B cell (primary cell): ENCODE measurements at places on chromosomes 7 and 10. TPM values are rescaled to one million over a fixed set of nuclear protein-coding genes. Genes with fewer than 3 reads are reported as not detected.

GRCh38 chr10:99782447-99783286 lies at the start of gene ABCC2:
Gene ABCC2 (plus strand): TSS chr10:99782640. CDS start chr10:99782845, 205 bp downstream.
- no peak for DNase-seq

GRCh38 chr10:77981281-77981680 lies 48.0 kb downstream of the POLR3A start:
- DNase-seq: no peak

- DNase-seq: no peak
Measured at GRCh38 chr10:89867964-89868363, 166.6 kb downstream of the KIF20B start.

GRCh38 chr10:59949608-59950007 lies 43.3 kb upstream of the CCDC6 start:
- DNase-seq: no peak

DNA sequence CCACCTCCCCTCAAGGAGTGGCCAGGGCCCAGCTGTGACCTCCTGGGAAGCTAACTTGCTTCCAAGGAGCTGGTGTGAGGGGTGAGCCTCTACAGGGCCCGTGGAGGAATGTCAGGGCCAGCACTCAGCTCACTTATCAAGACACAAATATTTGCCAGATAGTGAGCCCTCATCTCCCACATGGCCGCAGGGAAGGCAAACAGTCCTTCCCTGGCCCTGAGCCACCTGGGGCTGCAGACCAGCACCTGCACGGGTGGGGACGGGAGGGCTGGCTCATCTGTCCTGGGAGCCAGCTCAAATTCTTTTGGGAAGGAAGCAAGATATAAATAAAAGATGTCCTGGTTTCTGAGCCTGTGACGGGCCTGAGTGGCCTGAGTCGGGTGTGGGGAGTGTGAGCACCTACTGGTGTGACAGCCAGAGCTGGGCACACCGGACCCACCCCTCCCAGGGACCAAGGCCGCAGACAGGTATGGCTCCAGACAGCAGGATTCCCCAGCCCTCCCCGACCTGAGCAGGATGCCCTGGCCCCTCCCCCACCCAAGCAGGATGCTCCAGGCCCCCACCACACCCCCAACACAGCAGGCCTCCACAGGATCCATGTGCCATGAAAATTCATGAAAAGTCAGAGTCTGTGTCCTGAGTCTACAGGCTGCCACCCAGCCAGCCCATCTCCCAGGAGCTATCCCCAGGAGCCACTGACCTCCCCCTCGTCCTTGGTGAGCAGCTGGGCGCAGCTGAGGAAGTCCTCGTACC lies 148.0 kb downstream of the MAPK8 start:
- DNase-seq: no peak

GRCh38 chr10:34638406-34639054 lies 176.6 kb downstream of the PARD3 start:
- peak; percentile 57 for DNase-seq

- no peak for DNase-seq
Measured at GRCh38 chr10:17209881-17210280, 8.4 kb upstream of the TRDMT1 start.

DNA sequence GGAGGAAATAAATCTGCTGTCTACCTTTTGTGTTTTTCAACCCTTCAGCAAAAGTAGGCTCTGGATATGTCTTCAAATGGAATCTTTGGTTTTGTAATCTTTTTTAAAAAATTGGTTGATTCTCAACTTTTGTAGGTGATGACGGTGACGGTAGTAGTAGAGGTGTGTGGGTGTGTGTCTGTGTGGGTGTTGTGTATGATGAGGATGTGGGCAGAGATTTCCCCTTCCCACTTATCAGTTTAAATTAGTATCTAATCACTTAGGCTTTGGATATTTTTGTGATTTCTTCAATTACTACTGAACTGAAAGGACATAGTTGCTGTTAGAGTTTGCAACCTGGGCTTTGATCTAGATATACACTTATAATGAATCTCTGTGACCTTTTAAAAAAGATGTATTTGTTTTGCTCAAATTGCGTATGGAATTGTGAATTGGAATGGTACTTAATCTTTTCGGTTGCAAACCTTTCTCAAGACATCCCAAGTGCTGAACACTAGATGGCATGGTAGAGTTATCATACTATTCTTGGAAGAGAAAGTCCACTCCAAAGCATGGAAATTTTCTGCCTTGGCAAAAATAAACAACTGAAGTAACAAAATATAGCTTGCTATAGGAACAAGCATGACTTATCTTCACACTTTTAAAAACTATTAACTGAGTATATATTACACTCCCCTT lies 51.9 kb upstream of the A1CF start:
- DNase-seq: no peak

DNA sequence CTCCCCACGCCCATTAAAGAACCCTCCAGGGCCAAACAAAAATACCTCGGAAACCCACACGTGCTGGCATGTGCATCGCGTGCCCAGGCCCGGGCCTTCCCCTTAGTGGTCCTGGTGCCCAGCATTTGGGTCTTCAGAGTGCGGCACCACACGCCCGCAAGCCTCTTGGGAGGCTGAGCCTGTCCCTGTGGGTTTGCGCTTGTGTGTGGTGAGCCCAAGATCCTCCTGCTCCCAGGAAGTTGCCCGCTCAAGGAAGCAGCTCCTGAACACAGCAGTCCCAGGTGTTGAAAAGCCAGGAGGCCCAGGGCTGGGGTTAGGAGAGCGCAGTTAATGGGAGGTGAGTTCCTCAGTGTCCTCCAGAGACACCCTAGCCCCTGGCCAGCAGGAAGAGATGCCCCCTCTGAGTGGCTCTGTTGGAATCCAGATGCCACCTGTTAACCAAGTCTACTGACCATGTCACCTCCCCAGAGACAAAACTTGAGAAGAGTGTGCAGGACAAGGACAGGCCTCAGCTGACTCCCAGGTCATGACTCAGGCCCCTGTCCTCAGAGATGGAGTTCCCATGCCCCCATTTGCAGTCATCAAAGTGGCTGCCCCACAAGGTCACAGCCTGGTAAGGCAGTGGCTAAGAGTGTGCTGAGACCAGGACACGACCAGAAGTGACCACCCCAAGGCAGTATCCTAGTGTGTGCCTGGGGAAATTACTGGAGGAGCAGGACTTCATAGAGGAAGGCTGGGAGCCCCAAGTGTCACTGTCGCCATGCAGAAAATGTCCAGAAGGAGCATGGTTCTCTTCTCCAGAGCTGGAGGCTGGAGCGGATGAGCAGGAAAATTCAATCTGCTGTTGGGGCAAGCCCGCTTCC lies 5.2 kb downstream of the FZD9 start:
- no peak for DNase-seq

DNA sequence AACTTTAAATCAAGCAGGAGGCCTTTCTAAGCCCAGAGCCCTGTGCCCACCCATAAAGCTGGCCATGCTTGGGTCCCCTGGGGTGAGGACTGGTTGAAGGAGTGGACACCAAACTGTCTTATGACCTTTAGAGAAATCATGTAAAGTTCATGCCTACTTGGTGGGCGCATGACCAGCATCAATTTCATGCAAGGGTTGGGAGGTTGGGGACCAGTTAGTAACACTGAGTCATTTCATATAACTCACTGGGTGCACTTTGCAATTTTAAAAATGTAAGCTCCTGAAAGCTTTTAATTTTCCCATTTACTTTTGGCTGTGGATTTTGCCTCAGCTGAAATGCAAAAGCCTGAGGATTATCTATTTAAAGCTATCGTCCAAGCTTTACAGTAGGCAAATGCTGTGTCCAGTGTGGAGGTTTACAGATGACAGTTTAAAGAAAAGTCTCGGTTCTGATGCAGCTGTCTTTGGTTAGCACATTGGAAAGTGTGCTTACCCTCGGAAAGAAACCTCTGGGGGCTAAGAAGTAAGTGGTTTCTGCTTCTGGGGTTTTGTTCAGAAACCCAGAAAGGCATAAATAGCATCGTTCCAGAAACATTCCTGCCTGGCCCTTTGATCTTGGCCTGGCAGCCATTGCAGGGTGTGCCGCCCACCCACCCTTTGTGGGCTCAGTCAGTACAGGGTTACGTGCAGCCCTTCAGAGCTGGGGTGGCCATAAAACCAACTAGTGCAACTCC lies 48.8 kb upstream of the CHST15 start:
- DNase-seq: no peak

- DNase-seq: no peak
Measured at GRCh38 chr10:68727146-68727545, 6.1 kb downstream of the CCAR1 start.

- DNase-seq: no peak
Measured at GRCh38 chr10:78783753-78784152, 285.0 kb upstream of the ZMIZ1 start.

DNA sequence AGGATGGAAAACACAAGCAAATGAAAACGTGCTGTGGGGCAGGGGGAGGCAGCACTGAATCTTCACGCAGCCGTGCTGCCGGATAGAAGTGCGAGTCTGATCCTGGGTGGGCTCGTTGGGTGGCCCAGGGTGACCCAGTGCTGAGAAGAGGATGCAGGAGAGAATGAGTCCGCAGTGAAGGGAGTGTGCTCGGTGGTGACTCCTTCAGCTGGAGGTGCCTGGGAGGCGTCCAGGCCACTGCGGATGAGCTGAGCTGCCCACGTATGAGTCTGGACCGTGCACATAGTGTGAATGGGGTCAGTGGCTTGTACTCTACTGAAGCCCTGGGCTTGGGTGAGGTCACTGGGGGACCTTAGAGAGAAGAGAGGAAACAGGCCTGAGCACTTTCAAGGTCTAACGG lies 190.0 kb upstream of the MGMT start:
- DNase-seq: no peak

DNA sequence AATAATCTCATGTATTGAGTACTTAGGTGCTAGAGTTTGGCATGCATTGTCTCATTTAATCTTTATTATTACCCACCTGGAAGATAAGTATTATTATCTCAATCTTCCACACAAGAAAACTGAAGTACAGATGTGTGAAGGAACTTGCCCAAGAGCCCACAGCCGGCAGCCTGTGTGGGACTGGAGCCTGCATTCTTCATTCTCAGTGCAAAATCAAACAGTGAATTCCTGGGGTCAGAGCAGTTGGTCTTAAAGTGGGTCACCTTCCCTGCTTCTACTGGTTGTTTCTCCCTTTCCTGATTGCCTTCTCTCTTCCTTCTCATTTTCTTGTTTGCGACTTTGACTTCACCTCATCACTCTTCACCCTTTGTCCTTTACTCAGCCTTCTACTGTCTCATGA lies 144.7 kb upstream of the LYZL1 start:
- DNase-seq: no peak

GRCh38 chr7:105336009-105336408 lies 52.7 kb downstream of the SRPK2 start:
- no peak for DNase-seq

GRCh38 chr7:15481132-15481531 lies 80.7 kb downstream of the AGMO start:
- DNase-seq: no peak

DNA sequence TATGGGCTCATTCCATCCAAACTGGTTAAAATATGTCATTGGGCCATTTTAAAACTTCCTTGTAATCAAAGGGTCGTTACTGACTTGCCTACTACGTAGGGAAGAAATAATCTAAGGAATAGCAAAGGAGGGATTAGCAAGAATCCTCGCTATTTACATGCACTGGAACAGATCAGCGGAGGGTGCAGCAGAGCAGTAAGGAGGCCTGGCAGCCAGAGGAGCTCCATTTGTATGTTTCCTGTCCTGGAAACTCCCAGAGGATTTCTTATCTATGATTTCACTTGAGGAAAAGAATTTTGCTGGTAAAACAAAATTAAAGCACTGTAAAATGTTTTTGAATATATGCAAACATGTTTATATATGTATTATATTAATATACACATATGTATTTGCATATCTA lies 107.3 kb downstream of the TPK1 start:
- no peak for DNase-seq

GRCh38 chr7:4951903-4952636 lies 6.9 kb downstream of the MMD2 start:
- DNase-seq: peak; percentile 50

GRCh38 chr10:81569488-81569887 lies 305.5 kb upstream of the NRG3 start:
- DNase-seq: no peak

GRCh38 chr7:111744501-111745155 lies 182.3 kb upstream of the IMMP2L start:
- DNase-seq: no peak

DNA sequence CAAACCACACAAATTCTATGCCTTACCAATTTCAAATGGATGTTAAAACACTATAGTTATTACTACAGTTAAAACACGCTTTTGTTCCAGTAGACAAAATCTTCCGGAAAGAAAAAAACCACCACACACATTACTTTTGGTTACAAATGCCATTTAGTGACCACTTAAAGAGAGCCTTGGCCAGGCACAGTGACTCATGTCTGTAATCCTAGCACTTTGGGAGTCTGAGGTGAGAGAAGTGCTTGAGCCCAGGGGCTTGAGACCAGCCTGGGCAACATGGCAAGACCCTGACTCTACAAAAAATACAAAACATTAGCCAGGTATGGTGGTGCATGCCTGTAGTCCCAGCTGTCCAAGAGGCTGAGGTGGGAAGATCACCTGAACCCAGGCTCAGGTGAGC lies 7.2 kb downstream of the TNPO3 start:
- no peak for DNase-seq

DNA sequence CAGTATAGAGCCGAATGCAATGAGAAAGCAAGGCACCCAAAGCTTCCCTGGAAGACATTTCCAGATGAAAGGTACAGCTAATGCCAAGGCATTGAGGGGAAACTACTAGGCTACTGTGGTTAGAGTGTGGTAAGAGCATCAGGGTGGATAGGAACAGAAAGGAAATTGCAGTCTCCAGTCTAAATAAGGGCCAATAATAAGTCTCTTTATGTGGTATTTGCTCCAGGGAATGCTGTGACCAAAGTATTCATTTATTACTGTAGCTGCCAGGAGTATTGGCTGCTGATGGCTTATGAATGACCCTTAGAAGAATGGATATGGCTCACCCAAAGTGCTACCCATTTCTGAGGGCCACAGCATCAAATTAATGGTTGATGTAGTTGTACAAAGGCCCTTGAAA lies 30.1 kb upstream of the POT1 start:
- DNase-seq: no peak

GRCh38 chr10:34198953-34199352 lies 616.1 kb downstream of the PARD3 start:
- no peak for DNase-seq

GRCh38 chr10:114272696-114273095 lies 33.6 kb downstream of the VWA2 start:
- DNase-seq: no peak

ZNHIT1 gene
- 37.3 and 38.4 TPM in 2 replicates for total RNA-seq

KCNIP2 gene
- 3.5 and 7.2 TPM in 2 replicates for total RNA-seq

C10orf105 gene
- not detected in 2 replicates for total RNA-seq

DDX56 gene
- 102 and 104 TPM in 2 replicates for total RNA-seq

CALCR gene
- not detected in 2 replicates for total RNA-seq

CPVL gene
- 0.41 TPM in 1 of 2 replicates, not detected in the other for total RNA-seq

GIMAP6 gene
- total RNA-seq: 0.22 and 0.39 TPM in 2 replicates

PDE1C gene
- total RNA-seq: 0.52 TPM in 1 of 2 replicates, not detected in the other

C10orf88 gene
- 11.1 and 11.9 TPM in 2 replicates for total RNA-seq

FAS gene
- 11.5 and 13.7 TPM in 2 replicates for total RNA-seq

CPXM2 gene
- total RNA-seq: not detected in 2 replicates

HPSE2 gene
- total RNA-seq: not detected in 2 replicates

SYCE1 gene
- total RNA-seq: not detected in 2 replicates

HDAC9 gene
- total RNA-seq: 64.8 and 67.7 TPM in 2 replicates
